GOT3 (cell line): ENCODE measurements at places on chromosomes 5 and 9.

DNA sequence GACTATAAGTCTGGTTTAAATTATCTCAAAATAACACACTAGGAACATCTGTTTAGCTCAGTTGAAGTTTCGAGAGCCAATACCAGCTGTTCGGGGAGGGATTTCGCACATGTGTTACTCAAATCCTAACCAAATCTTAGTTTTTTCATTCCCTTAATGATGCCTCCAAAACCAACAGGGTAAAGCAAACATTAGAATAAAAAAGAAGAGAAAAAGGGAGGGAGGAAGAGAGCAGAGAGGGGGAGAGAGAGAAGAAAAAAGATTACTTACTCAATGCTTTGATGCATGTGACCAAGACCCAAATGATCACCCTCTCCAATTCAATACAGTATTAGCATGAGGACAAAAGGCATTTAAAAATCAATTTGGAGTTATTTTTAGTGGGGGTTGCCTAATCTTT, 86.0 kb upstream of the NR5A1 start:
- DNase-seq: no peak

DNA sequence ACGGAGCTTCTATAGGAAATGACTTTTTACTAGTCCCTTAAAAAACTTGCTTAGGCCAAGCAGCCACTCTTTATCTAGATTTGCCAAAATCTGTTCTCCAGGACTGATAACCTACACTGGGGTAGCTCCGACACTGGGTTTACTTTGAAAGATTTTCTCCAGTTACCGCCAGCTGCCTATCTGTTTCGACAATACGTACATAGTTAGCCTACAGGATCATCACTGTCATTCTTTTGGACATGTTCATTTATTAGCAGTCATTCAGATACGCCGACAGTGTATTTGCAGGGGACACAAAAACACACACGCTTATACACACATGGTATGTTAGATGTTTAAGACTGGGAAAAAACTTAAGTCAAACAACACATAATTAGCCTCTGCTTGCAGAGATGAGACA, 225.7 kb downstream of the DCP2 start:
- no peak for DNase-seq

DNA sequence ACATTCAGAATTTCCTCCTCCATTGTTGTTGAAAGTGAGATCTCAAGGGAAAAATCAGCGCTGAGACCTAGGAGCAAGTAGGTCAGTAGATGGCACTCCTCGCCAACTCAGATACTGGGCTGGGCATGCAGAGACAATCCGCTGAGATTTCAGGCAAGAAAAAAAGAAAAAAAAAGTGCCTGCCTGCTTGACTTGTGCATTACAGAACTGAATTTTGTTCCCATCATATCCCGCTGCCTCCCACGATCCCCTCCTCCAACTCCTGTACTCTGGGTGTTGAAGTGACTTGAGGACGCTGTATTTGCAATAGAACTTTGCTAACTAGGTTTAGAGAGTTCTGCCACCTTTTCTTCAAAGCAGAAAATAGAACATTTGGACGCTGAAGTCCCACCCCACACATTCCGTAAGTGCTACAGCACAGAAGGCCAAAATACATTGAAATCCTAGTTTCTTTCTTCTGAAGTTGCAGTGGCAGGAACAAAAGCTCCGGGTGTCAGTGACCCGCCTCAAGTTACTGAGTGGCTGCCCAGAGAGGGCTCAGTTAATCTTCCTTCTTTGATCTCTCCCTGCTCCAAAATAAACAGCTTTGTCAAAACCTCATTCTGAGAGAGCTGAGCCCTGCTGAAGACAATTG, 265.8 kb downstream of the MLLT3 start:
- peak; percentile 2 for DNase-seq

DNA sequence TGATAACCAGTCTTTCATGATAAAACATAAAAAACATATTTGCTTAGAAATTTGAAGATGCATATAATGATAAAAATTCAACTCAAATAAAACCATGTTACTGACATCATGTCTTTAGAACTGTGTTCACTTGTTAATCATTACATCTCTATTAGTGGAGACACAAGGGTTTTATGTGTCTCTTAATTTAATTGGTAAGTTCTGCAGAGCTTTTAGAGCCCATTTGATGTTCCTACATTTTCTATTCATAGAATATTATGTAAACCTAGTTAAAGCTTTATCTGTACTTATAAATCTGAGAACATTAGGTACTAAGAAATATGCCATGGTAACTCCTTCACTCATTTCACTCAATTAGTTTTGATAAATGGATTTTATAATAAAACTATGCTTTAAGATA, 285.4 kb downstream of the SLCO4C1 start:
- no peak for DNase-seq

DNA sequence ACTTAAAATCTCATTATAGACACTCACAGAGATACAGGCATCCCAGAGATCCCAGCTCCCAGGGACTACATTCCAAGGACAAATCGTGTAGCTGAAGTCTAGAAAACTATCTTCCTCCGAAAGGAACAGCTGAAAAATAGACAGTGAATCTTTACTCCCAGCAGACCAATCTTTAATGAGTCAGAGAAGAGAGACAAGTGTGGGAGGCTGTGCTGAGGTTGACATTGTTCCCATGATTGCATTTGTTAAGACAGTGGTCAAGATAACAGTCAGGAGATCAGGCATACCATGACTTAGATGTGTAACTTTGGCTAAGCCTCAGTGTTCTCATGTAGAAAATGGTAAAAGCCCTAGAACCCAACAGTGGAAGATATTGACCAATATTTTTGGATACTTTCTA, 120.7 kb downstream of the PAPPA start:
- DNase-seq: no peak

GRCh38 chr9:125977223-125977622, 230.1 kb downstream of the PBX3 start:
- DNase-seq: no peak

DNA sequence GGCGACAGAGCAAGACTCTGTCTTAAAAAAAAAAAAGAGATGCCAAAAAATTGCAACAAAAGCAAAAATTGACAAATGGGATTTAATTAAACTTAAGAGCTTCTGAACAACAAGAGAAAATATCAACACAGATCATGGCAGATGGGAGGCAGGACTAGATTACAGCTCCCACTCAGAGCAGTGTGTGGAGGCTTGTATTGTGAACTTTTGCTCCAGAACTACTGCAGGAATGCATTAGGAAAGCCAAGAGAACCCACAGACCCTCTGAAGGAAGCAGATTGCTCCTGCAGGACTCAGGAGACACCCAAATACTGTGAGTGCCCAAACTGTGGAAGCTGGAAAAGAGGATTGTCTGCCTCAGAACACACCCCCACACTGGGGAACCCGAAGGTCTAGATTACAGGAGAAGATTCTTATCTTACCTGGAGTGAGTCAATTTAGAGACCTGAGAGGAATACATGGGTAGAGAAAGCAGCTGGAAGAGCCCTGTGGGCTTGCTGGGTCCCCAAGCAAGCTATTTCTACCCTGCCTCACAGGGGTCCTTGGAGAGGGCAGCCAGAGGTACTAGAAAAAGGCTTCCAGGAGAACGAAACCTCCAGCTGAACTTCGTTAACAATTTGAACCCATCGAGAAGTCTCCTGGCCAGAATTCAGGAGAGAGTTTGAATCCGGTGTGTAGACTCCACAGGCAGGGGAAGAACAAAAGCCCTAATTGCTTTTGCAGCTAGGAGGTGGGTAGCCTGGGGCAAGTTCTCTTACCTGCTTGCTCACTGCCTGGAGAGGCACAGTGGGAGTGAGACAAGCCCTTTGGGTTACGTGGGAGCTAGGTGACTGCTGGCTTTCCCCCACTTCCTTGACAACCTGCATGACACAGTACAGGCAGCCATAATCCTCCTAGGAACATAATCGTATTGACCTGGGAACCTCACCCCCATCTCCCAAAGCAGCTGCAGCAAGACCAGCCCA, 593.4 kb upstream of the RGMB start:
- no peak for DNase-seq

- no peak for DNase-seq
Observed at GRCh38 chr9:109918339-109919163, 138.6 kb downstream of the PALM2AKAP2 start.

DNA sequence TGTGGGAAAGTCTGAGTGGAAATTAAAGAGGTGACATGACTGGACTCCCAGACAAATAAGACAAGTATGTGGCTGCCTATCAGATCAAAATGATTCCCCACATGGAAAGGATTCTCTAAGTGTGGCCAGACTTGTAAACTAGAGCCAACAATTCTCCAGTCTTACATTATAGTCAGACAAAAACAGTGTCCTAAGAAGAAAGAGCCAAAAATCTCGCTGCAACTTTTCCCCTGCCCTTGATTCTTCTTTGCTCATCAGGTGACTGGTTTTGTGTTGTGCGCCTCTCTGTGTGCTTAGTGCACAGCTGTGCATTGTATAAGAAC, 164.2 kb upstream of the TARS1 start:
- DNase-seq: no peak

DNA sequence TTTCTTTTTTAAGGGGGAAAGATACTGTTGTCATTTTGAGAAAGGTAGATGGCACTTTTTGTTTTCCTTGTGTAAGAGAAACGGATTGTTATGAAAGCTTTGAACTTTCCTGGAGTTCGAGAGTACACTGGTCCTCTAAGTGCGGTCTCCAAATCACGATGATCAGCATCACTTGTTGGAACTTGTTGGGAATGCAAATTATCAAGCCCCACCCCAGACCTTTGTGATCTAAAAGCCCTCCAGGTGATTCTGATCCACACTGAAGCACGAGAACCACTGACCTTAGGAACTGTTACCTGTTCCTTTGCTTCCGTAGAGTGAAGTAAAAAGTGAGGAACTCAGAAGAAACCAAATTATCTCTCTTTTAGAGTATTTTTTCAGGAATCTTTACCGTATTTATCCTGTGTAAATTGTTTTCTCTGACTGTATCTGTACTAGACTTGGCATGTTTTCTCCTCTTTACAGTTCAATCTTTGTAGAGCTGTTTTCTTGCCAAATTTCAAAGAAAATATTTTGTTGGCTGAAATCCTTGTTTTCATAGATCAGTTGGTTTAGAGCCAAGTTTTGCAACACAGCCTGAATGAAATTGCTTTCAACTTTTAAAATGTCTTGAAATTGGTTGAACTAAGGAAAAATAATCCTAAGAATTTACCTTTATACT, 4.0 kb downstream of the MAT2B start:
- DNase-seq: no peak

GRCh38 chr5:80837679-80838078, 122.5 kb upstream of the RASGRF2 start:
- DNase-seq: no peak

GRCh38 chr5:140287801-140288521, 14.9 kb downstream of the PFDN1 start:
- DNase-seq: no peak

DNA sequence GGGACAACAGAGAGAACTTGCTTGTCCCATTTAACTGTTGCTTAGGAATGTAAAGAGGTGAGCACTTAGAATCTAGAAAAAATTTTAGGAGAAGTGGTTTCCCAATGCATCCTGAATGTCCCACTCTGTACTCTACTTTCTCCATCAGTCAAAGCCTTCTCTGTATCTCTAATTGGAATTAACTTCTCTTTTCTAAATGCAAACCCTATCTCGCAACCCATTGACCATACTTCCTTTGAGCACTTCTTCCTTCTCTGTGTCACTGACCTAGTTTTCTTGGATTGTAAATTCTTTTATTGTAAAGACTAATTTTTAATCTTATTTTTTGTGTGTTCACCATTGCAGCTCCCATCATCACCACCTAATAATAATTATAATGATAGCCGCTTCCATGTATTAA, 33.3 kb downstream of the ADRB2 start:
- DNase-seq: no peak

GRCh38 chr5:68379275-68380036, 163.9 kb downstream of the PIK3R1 start:
- no peak for DNase-seq

DNA sequence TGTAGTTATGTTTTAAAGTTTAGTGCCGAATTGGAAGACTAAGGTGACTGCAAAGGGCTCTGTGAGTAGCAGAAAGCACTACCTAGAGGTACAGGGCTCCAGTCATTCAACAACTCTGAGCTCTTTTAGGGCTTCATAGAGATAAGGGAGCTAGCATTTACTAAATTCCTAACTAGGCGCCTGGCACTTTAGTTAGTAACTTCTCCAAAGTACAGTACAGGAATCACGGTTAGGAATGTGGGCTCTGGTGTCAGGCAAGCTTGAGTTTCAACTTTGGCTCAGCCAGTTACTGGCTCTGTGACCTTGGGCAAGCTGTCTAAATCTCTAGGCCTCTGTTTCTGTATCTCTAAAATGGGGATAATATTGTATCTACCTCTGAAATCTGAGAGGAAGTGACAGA, 115.3 kb downstream of the SLIT3 start:
- no peak for DNase-seq

DNA sequence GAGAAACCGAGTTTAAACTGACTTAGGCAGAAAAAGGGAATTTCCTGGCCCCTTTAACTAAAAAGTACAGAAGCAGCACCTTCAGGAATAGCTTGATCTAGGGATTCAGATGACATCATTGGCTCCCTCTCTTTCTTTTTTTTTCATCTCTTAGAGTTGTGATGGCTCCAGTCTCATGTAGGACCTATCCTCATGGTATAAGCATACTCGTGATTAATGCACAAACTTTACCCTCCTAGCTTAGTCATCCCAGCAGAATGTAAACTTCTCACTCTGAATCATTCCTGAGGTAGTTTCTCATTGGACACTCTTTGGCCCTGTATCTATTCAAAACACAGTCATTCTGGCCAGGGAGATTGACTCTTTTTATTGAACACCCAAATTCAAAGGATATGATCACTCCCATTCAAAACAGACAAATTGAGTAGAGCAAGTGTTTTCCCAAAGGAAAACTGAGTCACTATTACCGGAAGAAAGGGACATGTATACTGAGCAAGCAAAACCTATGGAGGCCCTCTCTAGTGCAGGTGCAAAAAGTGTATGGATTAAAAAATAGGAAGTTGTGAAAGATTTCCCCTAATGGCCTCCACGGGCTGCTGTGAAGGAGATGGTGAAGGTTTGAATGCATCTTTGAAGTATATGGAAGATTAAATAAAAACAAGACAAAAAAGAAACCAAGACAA, 27.6 kb upstream of the SMIM23 start:
- no peak for DNase-seq

DNA sequence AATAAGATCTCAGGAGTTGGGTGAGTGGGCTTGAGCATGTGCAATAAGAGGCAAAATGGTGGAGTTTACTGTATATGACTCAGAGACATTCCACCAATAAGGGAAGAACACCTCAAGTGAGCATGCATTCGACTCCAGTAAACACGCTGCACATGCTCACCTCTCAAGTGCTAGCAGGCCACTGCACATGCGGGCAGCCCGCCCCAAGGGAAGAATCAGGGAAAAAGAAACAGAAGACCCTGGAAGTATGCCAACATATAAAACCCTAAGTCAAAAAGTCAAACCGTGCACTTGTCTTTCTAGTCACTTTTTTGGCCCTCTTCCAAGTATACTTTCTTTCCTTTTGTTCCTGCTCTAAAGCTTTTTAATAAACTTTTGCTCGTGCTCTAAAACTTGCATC, 245.3 kb upstream of the RASA1 start:
- no peak for DNase-seq

GRCh38 chr5:130164966-130165365, 260.7 kb downstream of the CHSY3 start:
- DNase-seq: no peak
